ENCODE measurements at places on chromosomes 7 and 10.

DNA sequence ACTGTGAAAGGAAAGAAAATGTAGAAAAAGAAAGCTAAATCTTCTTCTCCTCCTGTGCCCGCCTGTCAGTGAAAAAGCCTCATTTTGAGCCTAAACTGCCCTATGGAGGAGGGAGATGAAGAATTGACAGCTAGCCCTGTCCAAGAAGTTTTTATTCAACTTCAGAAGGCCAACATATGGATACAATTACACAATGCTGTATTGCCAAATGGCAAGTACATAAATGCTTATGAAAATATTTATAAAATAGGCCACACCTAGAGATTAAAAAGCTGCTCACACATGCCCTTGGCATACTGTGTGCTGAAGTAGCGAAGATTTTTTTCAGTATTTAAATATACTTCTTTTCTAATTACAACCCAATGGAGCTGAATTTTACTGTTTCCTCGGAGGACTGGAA is 65.1 kb upstream of the NEBL start:
- DNase-seq: no peak

DNA sequence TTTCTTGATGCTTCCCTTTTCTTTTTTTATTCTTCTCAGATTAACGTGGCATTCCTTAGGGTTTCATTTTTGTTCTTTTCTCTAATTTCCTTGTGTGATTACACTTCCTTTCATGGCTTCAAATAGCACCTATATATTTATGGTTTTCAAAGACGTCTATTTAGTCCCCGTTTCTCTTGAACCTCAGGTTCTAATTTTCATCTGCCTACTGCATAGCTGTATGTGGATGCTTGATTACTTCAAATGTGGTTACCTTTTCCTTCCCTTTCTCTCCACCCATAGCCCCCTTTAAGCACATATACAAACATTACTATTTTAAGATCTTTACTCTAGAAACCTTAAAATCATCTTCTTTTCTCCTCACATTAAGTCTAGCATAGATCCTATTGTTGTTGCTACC is 2.4 kb downstream of the TPST1 start:
- no peak for DNase-seq

- DNase-seq: no peak
Measured at GRCh38 chr7:123131556-123131955, 68.2 kb downstream of the SLC13A1 start.

GRCh38 chr7:44284216-44284615 is 41.2 kb downstream of the CAMK2B start:
- DNase-seq: no peak

GRCh38 chr7:25586513-25586912 is 358.2 kb upstream of the NPVF start:
- no peak for DNase-seq

GRCh38 chr7:157235357-157236333 is 96.9 kb downstream of the UBE3C start:
- DNase-seq: no peak

- DNase-seq: no peak
Measured at GRCh38 chr10:101290431-101290830, 61.2 kb upstream of the LBX1 start.

GRCh38 chr7:6182993-6183392 is 89.4 kb downstream of the CYTH3 start:
- no peak for DNase-seq

DNA sequence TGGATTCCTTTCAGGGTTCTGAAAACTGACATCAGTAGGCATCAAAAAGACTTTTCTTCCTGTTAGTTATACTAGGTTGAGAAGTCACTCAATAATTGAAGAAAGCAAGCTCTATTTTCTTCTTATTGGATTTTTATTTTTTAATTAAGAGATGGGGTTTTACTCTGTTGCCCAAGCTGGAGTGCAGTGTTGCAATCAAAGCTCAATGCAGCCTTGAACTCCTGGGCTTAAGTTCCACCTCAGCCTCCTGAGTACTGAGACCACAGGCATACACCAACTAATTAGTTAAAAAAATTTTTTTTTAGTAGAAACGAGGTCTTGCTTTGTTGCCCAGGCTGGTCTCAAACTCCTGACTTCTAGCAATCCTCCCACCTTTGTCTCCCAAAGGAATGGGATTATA is 28.0 kb downstream of the PIP4K2A start:
- DNase-seq: no peak

GRCh38 chr10:117222552-117222951 is 18.4 kb upstream of the SLC18A2 start:
- DNase-seq: no peak

DNA sequence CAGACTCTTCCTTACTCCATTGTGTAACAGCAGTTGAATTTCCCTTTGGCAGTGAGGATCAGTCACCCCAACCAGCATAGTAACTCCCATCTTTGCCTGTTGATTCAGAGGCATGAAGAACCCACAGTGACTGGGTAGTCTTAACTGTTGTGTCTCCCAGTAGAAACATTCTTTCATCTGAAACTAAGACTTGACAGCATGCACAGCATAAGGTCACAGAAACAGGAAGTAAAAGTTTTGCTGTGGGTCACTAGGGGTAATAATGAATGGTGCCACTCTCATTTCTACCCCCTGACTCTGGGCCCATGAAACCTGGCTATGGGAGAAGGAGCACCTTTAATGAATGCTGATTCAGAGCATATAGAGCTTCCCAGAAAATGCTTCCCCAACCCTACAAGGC is 8.3 kb upstream of the FRMPD2 start:
- no peak for DNase-seq

DNA sequence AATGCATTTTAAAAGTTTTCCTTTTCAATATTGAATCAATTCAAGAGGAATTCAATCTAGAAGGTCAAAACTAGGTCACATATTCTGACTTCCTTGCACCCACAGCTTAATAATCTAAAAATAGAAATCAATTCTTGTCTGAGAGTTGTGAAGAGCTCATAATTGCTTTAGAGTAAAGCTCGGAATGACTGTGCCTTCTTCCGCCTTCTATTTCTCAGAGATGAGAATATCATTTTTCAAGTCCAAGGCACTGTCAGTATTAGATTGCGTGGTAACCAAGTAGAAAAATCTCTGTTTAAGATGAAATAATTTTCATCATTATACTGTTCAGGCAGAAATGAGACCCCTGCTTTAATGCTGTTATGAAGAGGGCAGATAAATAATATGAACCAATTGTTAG is 272.2 kb upstream of the NFE2L3 start:
- no peak for DNase-seq

DNA sequence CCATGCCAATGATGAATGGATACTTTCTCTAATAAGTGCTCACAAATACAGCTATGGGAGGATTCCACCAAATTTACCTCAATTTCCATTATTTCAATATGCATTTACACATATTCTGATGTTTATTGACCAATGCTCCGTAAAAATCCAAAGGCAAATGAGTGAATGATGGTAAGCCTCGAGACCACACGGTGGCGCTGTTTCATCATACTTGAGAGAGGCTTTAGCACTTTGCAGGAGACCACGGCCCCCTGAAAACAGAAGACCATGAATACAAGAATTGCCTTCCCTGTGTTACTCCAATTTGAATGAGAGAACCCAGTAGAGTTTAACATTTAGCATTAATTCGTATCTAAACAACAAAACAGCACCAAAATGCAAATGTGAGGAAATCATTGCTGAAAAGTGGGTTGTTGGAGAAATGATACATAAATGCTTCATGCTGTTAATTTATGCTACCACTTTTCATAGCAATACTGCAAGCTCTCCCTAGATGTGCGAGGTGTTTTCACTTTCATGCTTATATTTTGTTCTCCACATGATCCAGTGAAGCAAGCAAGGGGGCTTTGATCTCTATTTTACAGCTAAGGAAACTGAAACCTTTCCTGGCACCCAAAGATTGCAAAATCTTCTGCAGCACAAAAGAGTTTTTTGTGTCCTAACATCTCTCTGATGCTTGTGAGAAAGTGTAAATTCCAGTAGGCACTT is 35.4 kb downstream of the TRIL start:
- peak; percentile 88 for DNase-seq

DNA sequence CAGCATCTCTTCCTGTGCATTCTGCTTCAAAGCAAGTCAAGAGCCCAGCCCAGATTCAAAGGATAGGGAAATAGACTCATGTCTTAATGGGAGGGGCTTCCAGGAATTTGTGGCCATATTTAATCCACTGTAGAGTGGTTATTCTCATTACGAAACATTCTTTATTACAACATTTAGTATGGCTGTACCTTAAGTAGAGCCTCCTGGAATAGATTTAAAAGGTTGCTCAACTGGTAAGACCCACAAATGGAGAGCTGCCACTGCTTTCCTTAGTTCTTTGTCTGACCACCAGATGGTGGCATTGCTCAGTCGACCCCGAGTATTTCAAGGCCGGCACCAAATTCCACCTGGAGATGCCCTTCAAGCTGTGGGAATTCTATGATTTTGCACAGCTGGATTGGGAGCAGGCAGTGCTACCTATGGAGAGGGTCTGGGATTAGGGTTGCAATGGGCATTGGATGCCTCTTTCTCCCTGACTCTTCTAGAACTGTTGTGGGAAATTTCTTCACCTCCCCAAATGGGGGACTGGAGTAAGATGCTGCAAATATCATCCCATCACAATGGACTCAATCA is 102.2 kb downstream of the RBM20 start:
- DNase-seq: peak; percentile 60

DNA sequence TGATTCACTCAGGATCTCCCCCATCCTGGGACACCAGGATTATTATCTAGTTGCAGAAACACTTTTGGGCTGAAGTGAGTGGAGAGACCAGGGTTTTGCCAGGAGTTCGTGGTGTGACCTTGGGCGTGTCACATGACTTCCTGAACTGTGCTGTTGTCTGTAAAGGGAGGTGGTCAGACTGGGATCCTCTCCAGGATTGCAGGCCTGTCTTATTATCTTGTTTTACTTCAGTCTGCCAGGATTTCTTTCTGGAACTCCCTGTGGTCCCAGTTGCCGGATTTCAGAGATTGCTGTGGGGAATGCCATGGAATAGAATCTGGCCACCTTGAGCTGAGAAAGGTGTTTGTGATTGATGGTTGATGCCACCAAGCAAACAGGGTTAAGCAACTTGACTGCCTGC is 35.8 kb downstream of the CRCP start:
- no peak for DNase-seq

DNA sequence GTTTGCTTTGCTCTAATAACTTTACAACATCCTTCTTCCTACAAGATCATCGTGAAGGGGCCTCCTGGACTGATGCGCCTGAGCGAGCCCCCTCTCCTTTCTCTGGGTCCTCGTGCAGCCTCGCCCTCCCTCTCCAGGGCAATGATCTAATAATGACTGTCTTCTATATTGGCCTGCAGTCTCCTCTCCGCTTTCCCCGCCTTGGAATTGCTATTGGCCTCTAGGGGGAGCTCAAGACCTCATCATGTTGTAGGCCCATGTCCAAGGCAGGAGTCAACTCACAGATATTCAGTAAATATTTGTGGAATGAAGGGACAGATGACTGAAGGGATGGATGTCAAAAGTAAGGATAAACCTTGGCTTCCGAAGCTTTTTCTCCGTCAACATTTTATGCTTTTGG is 1180.3 kb downstream of the TYW1 start:
- DNase-seq: peak; percentile 47

Measured in NCI-H1436 (cell line).